ENCODE measurements at places on chromosomes 16 and 17.

GRCh38 chr16:57682809-57683635 lies 11.6 kb upstream of the DRC7 start:
- no peak for DNase-seq

- no peak for DNase-seq
These were observed 14.9 kb downstream of the CTU2 start for GRCh38 chr16:88721236-88721635.

DNA sequence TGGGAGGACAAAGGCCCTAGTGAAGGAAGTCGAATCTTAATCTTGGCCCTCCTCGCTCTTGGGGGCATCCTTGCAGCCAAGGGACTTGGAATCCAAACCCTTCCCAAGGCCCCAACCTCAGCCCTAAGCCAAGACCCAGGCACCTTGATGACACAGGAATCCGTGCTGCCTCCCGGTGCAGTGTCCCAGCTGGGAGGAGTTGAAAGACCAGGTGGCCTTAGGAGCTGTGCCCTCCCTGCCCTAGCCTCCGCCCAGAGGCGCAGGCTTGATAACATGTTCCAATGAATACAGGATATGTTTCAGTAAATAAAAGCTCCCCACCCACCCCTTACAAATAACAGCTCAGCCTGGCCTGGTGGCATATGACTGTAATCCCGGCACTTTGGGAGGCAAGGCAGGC lies at the start of gene CHST5:
TSS of gene CHST5 (minus strand) at position 208 of the 400 bp plus-strand sequence. CDS start 5,724 bp downstream, outside the sequence.
- DNase-seq = no peak

DNA sequence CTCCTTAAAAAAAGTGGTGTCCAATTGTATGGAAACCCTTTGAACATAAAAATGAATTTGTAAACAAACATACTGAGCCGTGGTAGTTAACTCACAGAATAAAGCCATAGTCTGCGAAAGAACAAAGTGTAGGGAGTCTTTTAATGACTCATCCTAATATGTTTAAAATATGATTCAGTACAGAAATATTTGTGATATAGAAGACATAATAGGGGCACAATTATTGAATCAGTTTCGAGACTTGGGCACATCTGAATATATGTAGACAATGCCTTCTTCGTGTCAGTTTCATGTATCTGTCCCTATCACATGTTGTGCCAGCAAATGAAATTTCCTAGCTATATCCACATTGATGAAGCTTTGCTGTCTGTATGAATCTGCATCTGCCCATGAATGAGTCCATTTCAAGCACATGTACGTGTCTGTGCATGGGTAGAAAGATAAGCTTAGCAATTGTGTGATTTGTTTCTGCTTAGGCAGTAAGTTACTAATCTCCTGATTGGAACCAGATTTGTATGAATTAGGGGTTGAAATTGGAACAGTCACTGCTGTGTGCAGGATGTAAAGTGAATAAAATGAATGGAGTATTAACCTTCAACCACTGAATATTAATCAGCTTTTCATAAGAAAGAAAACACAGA lies 112.5 kb upstream of the SOX9 start:
- DNase-seq = no peak

- DNase-seq = no peak
These were observed 200.4 kb downstream of the LGALS9B start for GRCh38 chr17:20266806-20267458.

- no peak for DNase-seq
These were observed 6.4 kb upstream of the PRR14 start for GRCh38 chr16:30644334-30644830.

GRCh38 chr16:9679213-9679767 lies 502.9 kb downstream of the GRIN2A start:
- DNase-seq = no peak

DNA sequence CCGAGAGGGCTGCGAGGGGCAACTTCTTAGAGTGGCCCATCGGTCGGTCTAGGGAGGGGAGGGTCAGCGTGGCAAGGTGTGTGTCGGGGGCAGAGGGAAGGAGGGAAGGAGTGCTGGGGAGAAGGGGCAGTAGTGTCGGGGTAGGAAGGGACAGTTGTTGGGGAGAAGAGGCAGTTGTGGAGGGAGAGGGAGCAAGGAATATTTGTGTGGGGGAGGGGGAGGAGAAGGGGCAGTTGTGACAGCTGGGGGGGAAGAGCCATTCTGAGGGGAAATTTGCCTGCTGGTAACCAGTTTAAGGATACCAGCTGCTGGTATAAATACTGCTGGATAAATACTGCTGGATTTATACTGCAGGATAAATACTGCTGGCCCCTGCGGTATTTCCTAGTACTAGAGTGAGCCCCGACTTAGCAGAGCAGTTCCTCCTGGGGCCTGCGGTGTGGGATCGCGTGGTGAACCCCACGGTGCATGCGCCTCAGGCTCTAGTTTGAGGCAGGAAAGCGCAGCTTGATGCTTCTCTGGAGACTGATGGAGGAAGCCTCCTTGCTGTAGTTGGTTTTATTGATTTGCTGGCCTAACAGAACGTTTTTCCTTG lies 309 bp downstream of the DNAH2 start:
- DNase-seq = no peak

DNA sequence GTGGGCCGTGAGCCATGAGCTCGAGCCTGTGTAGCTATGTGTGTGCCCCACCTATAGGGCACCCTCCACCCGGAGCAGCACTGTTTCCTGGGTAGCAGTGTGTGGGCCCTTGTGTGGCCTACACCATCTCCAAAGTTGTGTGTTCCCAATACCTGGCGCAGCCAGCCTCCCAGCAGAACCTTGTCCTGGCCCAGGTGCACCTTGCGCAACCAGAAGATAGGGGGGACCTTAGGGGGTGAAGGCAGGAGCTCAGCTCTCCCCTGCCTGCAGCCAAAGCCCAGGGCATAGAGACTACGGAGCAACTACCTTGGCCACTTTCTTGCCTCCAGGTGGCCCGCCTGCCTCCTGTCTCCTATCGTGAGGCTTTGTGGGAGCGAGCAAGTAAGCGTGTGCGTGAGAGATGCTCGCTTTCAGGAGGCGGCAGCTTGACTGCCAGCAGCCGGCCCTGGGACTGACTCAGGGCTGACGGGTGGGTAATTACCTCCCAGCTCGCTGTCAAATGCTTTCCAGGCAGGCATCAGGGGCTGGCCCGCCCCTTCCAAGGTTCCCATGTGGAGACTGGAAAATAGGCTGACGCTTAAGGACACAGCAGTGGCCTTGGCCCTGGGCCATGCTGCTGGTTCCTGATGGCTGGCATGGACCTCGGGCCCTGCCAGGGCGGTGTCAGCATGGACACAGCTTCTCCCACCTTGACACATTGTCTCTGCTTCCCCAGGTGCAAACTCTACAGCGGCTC lies 19.0 kb downstream of the TRAF7 start:
- DNase-seq = no peak

GRCh38 chr17:50621574-50622031 lies 13.1 kb upstream of the ABCC3 start:
- DNase-seq = no peak

DNA sequence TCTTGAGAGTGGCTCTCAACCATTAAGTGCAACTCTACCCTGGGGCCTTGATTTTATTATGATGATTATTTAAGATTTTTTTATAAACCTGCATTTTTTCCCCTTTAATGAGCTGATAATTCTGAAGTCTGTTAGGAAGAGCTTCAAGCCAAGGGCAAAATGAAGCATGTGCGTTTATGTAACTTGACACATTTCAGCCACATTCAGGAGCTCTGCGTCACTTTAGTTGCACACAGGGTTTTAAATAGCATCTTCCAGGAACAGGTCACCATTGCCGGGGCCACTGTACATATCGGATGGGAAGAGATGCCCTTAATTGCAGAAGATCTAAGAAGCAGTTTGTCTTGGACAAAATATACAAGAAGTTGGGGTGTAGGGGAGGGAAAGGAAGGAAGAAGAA lies 89.6 kb downstream of the BMERB1 start:
- DNase-seq = no peak

GRCh38 chr17:39823407-39824054 lies 40.6 kb downstream of the IKZF3 start:
- DNase-seq = no peak

DNA sequence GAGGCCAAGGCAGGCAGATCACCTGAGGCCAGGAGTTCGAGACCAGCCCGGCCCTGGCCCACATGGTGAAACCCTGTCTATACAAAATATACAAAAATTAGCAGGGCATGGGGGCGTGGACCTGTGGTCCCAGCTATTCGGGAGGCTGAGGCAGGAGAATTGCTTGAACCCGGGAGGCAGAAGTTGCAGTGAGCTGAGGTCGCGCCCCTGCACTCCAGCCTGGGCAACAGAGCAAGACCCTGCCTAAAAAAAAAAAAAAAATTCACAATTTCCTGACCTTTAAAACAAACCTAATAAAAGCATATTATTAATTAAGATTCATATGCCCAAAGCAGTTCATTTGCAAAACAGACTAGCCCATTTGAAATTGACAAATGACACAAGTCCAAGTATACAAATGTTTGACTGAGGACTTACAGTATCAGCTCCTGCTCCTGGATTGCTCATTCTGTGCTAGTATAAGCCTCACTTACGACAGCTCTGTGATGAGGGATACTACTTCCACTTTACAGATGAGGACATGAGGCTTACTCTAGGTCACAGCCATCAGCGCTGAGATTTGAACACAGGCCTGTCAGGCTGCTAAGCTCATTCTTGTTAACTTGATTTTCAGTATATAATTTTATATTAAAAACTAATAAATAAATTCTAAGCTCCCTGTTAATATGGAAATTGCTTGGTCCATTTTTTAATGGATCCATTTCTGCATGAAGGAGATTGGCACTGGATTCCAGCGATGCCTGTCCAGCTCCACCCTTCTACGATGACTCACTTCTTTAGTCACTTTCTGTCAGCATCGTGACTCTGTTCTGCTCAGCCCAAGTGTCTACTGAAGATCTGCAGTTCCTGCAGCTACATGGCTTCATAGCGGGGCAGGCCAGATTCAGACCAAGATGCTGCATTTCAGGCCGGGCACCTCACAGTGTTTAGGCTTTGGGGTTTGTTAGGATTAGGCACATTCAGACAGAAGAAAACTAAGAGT lies 88.2 kb downstream of the WDR59 start:
- DNase-seq = no peak

GRCh38 chr16:62903961-62904502 lies 867.8 kb upstream of the CDH8 start:
- no peak for DNase-seq

DNA sequence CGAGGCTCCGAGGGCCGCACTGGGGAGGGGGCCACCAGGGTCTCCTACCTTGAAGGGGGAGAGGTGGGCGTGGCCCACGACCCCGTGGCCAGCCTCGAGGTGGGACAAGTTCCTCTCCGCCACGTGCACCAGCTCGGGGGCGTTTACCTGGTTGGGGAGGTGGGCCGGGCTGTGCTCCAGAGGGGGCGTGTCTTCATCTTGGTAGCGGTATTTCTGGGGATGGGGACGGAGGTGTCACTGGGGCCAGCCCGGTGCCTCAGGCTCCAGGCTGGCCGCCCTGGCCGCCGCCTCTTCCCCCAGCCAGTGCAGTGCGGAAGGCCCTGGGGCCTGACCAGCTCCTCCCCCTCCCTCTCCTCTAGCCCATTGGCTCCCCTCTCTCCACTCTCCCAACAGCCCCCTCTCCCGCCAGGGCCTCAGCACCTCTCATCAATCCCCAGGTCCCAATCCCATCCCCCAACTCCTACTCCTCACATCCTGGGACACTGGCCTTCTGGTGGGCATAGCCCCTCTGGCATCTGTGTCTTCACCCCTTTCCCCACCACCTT lies 11.5 kb downstream of the DLG4 start:
- no peak for DNase-seq

DNA sequence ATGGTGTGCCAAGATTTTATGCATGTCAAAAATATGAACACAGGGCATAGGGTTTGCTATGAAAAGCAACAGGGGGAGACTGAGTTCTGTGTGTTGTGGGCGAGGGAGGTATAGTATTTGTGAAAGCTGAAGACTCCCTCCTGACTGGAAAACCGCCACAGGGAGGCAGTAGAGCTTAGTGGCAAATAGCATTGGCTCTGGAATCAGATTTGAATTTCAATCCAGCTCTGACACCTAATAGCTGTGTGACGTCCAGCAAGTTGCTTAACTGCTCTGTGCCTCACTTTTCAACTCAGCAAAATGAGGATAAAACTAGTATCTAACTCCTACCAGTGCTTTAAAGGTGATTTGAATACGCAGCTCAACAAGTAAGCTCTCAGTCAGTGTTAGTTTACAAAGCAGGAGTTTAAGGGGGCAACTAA lies 22.0 kb downstream of the KPNA2 start:
- no peak for DNase-seq

- DNase-seq = no peak
These were observed 28.0 kb downstream of the BLMH start for GRCh38 chr17:30263552-30264333.

DNA sequence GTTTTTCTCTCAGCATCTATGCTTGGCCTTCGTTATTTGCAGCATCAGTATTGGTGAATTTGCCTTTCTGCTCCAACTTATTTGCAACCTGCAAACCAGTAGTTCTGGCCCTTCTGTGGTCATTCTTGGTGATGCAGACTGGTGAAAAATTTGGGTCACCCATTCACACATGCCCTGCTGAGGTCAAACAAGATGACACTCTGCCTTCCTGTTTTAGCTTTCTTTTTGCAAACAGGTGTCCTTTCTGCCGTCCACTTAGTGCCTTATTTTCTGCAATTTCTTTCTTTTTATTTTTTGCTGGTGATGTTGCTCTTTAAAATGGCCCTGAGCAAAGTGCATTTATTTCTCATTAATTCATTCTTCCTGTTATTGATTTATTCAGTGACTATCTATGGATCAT lies 31.3 kb downstream of the PLCG2 start:
- DNase-seq = no peak

DNA sequence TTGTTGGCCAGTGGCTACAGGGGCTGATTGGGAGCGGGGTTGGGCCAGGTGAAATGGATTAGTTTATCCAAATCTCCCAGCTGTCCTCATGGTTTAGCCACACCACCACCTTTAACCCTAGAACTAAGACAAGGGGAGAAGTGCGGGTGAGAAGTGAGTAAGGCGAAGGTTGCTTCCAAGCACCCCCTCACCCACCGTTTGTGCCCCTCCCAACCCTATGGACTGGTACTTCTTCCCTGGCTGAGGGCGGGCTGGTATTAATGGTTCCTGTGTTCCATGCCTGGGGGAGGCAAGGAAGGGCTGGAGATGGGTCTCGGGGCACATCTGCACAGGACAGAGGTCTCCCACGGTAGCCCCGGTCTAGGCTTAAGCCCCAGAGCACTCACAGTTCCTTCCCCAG lies 25.1 kb downstream of the NT5M start:
- no peak for DNase-seq

All from smooth muscle cell of the brain vasculature (primary cell).